Gastroesophageal sphincter (tissue), 4 donors: ENCODE measurements at places on chromosomes 7 and 10. TPM values are rescaled to one million over a fixed set of nuclear protein-coding genes. Genes with fewer than 3 reads are reported as not detected.

DNA sequence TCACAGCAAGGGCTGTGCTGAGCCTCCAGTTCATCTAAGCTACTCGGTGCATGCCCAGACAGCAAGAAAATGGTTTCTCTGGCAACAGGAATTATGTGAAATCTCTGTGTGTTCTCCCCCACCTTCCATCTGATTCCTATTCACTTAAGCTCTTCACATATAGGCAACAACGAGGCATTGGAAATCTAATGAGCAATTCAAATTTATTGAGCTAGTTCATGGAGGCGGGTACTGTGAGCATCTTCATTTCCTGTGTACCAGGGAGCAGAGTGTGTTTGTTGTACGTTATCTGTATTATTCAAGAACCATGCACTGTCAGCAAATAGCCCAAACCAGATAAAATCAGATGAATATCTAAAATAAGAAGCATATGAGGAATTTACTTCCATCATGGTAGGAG, 739.1 kb downstream of the MAGI2 start:
- H3K4me3 ChIP-seq, result no peak overlapping the region
- no peaks in the 10 kb centered on the region for H3K36me3 ChIP-seq
- ATAC-seq, result no peak
- no peak overlapping the region for H3K27ac ChIP-seq
- H3K4me1 ChIP-seq, result no peaks in the 10 kb centered on the region
- H3K27me3 ChIP-seq, result no peaks in the 10 kb centered on the region

DNA sequence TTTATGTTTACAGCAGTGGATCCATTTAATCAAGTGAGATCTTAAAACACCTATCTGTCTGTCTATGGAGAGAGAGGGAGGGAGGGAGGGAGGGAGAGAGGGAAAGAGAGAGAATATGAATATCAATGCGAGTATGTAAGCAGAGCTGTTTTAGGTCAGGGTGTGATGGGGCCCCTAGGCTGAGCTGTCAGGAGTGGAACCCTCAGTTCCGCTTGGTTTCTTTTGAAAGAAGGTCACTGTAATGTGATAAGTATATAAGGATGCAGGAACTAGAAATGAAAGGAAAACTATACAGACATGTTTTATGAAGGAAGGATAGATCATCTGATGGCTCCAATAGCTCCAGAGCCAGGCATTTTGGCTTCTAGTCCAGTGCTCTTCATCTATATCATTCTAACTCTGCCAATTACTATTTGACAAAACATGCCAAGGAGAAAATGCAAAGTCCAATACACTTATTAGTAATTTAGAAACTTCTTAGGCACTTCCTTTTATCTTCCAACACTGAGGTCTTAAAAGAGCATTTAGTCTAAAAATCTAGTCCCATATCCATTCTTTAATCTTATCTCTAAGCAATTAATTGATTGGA, 70.3 kb downstream of the NRCAM start:
- no peaks in the 10 kb centered on the region for H3K36me3 ChIP-seq
- H3K27me3 ChIP-seq, result peaks cover 6% of the 10 kb centered on the region
- no peaks in the 10 kb centered on the region for H3K4me1 ChIP-seq
- H3K27ac ChIP-seq, result no peak overlapping the region
- ATAC-seq, result no peak
- no peak overlapping the region for H3K4me3 ChIP-seq

DNA sequence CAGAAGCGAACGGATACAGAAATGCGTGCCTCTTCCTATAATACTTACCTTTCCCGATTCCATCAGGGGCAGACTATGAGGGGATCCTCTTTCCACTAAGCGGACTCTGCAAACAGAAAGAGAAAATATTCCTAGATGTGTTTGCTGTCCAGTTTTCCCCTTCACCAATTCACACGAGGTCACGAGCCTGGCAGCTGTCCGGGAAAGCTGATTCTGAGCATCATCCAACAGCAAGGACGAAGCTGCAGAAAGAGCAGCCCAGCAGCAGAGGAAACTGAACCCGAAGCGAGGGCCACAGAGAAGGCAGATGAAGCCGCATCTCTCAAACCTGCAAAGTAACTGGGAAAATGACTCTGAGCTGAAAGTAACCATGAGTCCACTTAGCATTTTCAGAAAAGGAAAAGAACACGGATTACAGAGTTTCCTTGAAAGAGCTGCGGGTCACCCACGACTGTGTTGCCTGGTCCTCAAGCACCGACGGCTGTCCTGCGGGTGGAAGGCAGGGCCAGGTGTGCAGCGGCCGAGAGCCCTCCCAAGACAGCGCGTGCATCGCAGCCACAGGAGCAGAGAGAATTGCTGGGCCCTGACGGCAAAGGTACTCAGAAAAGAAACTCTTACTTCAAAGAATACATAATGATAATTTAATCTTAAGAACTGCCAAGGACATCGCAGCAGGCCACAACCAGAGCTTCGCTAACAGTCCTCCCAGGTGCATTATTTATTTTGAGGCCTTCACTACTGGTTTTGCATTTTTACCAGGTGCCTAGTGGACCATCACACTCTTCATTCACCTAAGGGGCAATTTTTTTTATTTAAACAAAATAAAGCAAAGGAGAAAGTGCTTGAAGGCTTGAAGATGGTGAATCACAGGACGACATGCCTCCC, 153.3 kb downstream of the ZMYND11 start:
- H3K27ac ChIP-seq, result no peak overlapping the region
- no peaks in the 10 kb centered on the region for H3K27me3 ChIP-seq
- peaks cover 83% of the 10 kb centered on the region for H3K36me3 ChIP-seq
- H3K4me1 ChIP-seq, result no peaks in the 10 kb centered on the region
- no peak overlapping the region for H3K4me3 ChIP-seq
- no peak for ATAC-seq

DNA sequence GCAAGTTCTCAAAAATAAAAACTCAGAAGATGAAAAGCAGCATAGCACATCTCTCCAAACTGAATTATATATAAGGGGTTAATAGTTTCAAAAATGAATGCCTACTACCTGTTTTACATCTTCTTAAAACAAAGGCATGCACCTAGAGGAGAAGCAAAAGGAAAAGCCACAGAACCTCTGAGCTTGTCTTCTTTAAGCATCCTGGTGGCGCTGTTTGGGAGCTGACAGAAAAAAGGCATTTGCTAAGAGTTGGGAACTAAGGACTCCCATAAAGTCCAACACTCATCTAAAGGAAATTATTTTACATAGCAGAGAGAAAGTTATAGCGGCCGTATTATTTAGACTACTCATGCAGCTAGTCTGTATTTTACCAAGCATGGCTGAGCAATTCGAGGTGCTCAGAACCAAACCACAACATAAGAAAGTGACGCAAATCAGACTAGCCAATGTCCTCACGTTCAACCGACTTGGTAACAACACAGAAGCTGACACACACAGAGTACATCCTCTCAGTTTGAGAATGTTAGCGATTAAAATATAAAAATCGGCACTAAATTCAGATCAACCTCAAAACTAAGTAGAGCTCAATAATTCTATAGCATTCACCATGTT, 38.8 kb downstream of the PTN start:
- no peak for ATAC-seq
- no peaks in the 10 kb centered on the region for H3K36me3 ChIP-seq
- H3K27ac ChIP-seq, result no peak overlapping the region
- no peak overlapping the region for H3K4me3 ChIP-seq
- H3K4me1 ChIP-seq, result no peaks in the 10 kb centered on the region

- H3K27me3 ChIP-seq, result no peaks in the 10 kb centered on the region
- H3K27ac ChIP-seq, result peak overlapping the region; percentile 92
- no peak overlapping the region for H3K4me3 ChIP-seq
- peaks cover 41% of the 10 kb centered on the region for H3K4me1 ChIP-seq
- H3K36me3 ChIP-seq, result no peaks in the 10 kb centered on the region
- ATAC-seq, result no peak
These were observed 67.5 kb downstream of the CUX1 start for GRCh38 chr7:101884671-101885596.

GRCh38 chr7:78968951-78969350, 484.5 kb downstream of the MAGI2 start:
- no peaks in the 10 kb centered on the region for H3K27me3 ChIP-seq
- H3K4me1 ChIP-seq, result no peaks in the 10 kb centered on the region
- H3K4me3 ChIP-seq, result no peak overlapping the region
- no peak overlapping the region for H3K27ac ChIP-seq
- no peaks in the 10 kb centered on the region for H3K36me3 ChIP-seq

- no peak overlapping the region for H3K27ac ChIP-seq
- H3K27me3 ChIP-seq, result no peaks in the 10 kb centered on the region
- no peaks in the 10 kb centered on the region for H3K36me3 ChIP-seq
- ATAC-seq, result no peak
- no peak overlapping the region for H3K4me3 ChIP-seq
These were observed 224.3 kb downstream of the SFMBT2 start for GRCh38 chr10:7186387-7187018.

DNA sequence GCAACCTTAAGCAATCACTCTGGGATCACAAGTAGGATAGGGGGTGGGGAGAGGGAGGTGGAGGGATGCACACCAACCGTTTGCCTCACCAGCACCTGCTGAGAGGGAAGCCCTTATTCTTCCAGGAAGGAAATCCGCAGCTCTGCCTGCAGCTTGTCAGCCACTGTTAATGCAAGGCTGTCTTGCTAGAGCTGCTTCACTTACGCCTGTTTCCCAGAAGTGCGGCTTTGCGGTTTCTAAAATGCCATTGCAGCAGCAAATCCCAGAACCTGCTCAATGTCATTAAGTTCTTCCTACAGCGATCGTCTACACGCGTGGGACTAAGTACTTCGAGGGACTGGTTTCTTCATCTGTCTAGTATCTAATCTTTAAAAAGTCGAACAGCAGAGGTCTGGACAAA, 191.1 kb downstream of the ZMYND11 start:
- no peak for ATAC-seq
- no peak overlapping the region for H3K27ac ChIP-seq
- H3K36me3 ChIP-seq, result peaks cover 43% of the 10 kb centered on the region
- no peaks in the 10 kb centered on the region for H3K27me3 ChIP-seq

DNA sequence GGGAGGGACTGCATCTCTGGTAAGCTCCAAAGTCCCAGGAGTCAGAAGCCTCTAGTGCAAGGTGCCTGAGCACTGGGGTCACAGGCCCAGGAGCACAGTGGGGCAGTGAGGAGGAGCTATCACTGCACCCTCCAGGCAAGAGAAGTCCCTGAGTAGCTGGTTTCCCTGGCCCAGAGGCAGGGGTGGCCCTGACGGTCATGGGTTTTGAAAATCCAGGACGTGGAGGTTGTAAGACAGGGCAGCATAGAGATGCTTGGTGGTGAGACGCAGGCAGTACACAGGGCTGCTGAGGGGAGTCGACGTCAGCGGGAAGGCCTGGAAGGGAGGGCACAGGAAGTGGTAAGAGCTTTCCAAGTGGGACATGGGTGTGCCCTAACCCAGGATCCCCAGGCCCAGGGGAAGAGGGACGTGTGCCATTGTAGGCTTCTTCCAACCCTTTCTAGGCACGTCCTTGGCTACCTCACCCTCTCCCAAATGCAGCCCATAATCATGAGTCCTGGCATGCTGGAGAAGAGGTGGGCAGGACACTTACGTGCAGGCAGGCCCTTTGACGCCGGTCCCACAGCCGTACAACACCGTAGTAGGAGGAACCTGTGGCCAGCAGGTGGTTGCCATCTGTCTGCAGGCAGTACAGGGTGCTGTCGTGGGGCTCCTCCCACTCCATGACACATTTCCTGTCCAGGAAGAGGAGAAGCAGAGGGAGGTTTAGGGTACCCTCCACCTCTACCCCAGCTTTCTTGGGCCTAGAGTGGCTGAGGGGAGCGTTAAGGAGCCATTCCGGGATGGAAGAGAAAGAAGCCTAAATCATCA, 23.2 kb downstream of the DPCD start:
- no peaks in the 10 kb centered on the region for H3K27me3 ChIP-seq
- H3K4me3 ChIP-seq, result no peak overlapping the region
- H3K4me1 ChIP-seq, result no peaks in the 10 kb centered on the region
- no peak overlapping the region for H3K27ac ChIP-seq

DNA sequence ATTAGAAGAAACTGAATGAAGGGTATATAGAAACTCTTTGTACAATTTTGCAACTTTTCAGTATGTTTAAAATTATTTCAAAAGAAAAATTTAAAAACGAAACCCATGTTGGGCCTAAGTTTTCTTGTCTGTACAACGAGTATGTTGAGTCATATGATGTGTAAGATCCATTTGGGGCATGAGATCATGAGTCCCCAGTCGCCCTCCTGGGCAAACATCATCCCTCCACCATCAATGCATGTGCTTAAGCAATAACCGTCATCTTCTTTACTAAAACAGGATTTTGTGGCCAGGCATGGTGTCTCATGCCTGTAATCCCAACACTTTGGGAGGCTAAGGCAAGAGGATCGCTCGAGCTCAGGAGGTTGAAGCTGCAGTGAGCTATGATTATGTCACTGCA, 54.2 kb upstream of the CDCA7L start:
- no peaks in the 10 kb centered on the region for H3K36me3 ChIP-seq
- ATAC-seq, result no peak
- H3K27ac ChIP-seq, result no peak overlapping the region
- no peak overlapping the region for H3K4me3 ChIP-seq
- H3K4me1 ChIP-seq, result no peaks in the 10 kb centered on the region

GRCh38 chr7:49523870-49524269, 249.6 kb upstream of the VWC2 start:
- no peak for ATAC-seq
- no peaks in the 10 kb centered on the region for H3K4me1 ChIP-seq
- no peaks in the 10 kb centered on the region for H3K27me3 ChIP-seq

DNA sequence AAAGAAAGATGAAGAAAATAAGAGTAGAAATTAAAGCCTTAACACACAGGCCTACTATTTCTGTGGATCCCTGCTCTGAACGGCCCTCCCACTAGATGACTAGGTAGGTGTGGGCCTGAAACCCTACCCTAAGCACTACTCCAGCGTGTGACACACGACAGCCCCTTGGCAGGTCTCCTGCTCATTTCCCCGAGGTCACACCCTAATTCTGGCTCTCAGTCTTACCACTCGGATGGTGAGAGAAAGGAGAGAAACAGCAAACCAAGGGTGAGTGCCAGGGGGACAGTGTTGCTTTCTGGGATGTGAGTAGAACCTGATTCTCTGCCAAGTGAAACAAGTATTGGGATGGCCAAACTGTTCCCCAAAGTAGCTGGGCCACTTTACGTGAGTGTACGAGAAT, 12.1 kb downstream of the GALNTL5 start:
- H3K4me3 ChIP-seq, result no peak overlapping the region
- no peaks in the 10 kb centered on the region for H3K27me3 ChIP-seq
- H3K27ac ChIP-seq, result no peak overlapping the region
- H3K4me1 ChIP-seq, result no peaks in the 10 kb centered on the region
- H3K36me3 ChIP-seq, result no peaks in the 10 kb centered on the region

GRCh38 chr10:95558593-95559320, 2.4 kb downstream of the SORBS1 start:
- ATAC-seq, result no peak
- peak overlapping the region; percentile 89 for H3K4me3 ChIP-seq
- H3K4me1 ChIP-seq, result no peaks in the 10 kb centered on the region
- H3K27ac ChIP-seq, result peak overlapping the region; percentile 97
- H3K36me3 ChIP-seq, result no peaks in the 10 kb centered on the region
- no peaks in the 10 kb centered on the region for H3K27me3 ChIP-seq

The CPXM2 gene
- total RNA-seq, result 89.3 TPM

The ENO4 gene
- 0.20 TPM for total RNA-seq

The SLC26A3 gene
- total RNA-seq, result 10.3 TPM

The SLC18A3 gene
- 1.5 TPM for total RNA-seq

The GLI3 gene
- 16.0 TPM for total RNA-seq

The SLC29A4 gene
- 1.1 TPM for total RNA-seq

The PHTF2 gene
- total RNA-seq, result 22.7 TPM

The ANKRD30A gene
- total RNA-seq, result not detected
